ENCODE measurements at places on chromosomes 2 and 18.

- DNase-seq = no peak
Observed at GRCh38 chr2:171810422-171811244, 83.4 kb downstream of the SLC25A12 start.

DNA sequence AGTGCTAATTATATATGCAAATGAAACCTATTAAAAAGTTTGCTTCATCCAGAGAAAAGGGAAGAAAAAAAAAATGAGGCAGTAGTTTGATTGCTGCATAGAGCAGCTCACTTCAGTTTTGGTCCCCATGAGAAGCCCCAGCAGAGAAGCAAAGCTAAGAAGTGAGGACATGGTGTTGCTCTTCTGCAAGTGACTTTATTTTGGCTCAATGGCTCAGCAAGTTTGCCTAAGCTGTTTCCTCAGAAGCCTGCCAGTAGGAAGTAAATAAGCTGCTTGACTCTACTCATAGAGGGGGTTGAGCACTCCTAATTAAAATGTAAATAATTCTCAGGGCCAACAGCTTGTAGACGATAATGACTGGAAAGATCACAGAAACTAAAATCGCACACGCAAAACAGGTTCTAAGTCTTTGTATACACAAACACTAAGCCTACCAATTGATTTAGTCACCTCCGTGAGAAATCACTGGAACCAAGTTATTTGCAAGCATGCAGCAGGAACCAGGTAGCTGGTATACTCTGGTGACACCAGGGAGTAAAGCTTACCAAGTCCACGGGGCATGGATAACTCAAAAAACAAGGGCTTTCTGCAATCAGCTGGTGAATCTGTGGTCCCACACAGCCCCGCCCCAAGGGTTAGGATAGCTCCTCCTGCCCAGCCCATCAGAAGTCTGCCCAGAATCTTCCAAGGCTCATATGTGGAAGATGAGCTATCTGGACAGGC lies 39.7 kb upstream of the NABP1 start:
- DNase-seq = no peak

- DNase-seq = no peak
Observed at GRCh38 chr2:228131833-228132232, 49.7 kb downstream of the SPHKAP start.

GRCh38 chr2:99140860-99141109 lies 722 bp upstream of the C2orf15 start:
- DNase-seq = no peak

- no peak for DNase-seq
Observed at GRCh38 chr2:223055836-223056235, 3.8 kb downstream of the KCNE4 start.

GRCh38 chr2:160963957-160964356 lies 196.3 kb upstream of the TANK start:
- no peak for DNase-seq

- DNase-seq = no peak
Observed at GRCh38 chr2:2570871-2571270, 239.8 kb upstream of the MYT1L start.

Measured in iPS DF 6.9 (cell line).